ENCODE measurements at places on chromosomes 1 and 21. TPM values are rescaled to one million over a fixed set of nuclear protein-coding genes. Genes with fewer than 3 reads are reported as not detected.
A peak's percentile ranks its signal among the peaks of the same experiment; 100 is the strongest.

Gene SPOCD1
- polyA plus RNA-seq = 0.26 TPM

DNA sequence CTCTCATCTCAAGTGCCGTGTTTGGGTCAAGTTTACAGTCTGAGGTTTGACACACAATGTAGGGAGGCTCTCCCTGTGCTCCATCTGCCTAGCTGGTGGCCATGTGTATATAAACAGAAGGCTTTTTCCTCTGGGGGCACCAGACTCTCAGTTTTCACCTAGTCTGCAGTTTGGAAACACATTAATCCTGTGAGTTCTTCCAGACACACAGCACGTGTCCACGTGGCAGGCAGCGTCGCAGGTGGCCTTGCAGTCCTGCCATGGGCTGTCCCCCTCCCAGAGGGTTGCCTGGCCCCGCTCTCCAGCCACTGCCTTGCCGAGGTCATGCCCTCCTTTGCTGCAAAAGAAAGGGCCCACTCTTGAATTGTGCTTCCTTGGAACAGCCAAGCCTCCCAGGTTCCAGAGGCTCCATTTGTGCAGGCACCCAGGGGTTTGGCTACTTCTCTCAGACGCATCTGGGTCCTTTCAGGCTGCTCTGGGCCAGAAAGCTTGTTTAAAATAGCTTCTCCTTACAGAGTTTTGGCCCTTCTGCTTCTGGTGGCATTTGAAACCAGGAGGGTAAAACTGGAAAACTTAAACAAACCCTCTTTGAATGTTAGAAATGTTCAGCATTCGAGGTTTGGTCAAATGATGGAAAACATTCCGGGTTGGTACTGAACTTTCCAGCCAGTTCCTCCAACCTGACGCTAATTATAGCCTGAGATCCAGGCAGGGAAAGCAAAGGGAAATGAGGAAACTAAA is 4.4 kb upstream of the RUNX1 start:
- H3K4me3 ChIP-seq = no peak overlapping the region
- no peak overlapping the region for H3K27ac ChIP-seq
- DNase-seq = peak; percentile 36
- no peaks in the 10 kb centered on the region for H3K27me3 ChIP-seq
- H3K4me1 ChIP-seq = peaks cover 27% of the 10 kb centered on the region

GRCh38 chr1:116425987-116426386 is 52.9 kb downstream of the ATP1A1 start:
- no peak overlapping the region for H3K27ac ChIP-seq
- peaks cover 29% of the 10 kb centered on the region for H3K4me1 ChIP-seq
- H3K36me3 ChIP-seq = no peaks in the 10 kb centered on the region
- DNase-seq = no peak
- no peak overlapping the region for H3K4me3 ChIP-seq

GRCh38 chr1:230248889-230249270 is 177.3 kb downstream of the PGBD5 start:
- peaks cover 5% of the 10 kb centered on the region for H3K4me1 ChIP-seq
- H3K27ac ChIP-seq = no peak overlapping the region
- H3K4me3 ChIP-seq = no peak overlapping the region
- no peaks in the 10 kb centered on the region for H3K27me3 ChIP-seq

Gene FNBP1L
- polyA plus RNA-seq = 24.1 TPM

Gene FOXD2
- 0.03 TPM for polyA plus RNA-seq

Gene SLC2A5
- polyA plus RNA-seq = 0.54 TPM

DNA sequence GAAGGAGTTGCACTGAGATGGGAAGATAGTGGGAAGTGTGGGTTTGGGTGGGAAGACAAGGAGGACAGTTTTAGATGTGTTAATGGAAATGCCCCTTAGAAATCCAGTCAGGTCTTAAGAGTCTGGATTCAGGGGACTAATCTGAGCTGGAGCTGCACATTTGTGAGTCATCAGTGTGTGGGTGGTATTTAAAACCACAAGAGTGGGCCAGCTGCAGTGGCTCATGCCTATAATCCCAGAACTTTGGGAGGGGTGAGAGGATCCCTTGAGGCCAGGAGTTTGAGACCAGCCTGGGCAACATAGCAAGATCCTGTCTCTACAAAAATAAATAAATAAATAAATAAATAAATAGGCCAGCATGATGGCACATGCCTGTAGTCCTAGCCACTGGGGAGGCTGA is 40.9 kb upstream of the SLC6A9 start:
- no peak overlapping the region for H3K4me3 ChIP-seq
- H3K27me3 ChIP-seq = no peaks in the 10 kb centered on the region
- no peak for DNase-seq
- H3K27ac ChIP-seq = no peak overlapping the region
- H3K4me1 ChIP-seq = peaks cover 28% of the 10 kb centered on the region

- no peak for DNase-seq
- H3K4me1 ChIP-seq = no peaks in the 10 kb centered on the region
- H3K36me3 ChIP-seq = peaks cover 15% of the 10 kb centered on the region
Observed at GRCh38 chr1:100142343-100142742, 9.4 kb downstream of the TRMT13 start.

DNA sequence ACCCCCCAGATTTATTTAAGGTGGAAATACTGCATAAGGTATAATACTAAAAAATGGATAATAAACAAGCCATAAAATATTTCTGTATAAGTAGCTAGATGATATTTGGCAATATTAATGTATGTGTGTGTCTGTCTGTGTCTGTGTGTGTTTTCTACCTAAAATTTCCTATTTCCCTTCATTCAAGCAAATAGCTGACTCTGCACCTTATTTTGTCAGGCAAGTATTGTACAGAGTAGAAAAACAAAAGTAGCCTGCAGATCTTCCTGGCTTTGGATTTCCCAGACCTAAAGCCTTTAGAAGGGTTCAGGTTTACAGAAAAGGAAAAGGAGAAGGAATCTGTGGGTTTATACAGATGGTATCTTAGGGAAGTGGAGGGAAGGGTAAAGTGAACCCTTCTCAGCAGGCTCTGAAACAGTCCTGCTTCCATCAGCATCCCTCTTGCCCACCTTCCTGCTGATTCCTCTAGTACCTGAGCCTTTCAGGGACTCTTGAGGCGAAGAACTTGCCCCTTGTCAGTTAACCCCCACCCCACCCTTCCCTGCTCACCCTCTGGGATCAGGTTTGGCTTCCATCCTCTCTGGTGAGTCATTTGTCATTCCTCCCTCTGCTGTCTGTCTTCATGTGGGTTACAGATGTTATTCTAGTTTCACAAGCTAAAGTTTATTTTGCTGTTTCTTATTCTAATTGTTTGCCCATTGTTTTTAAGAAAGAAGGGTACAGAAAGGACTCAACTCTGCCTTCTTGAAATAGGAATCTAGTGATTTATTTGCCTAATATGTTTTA is 21.7 kb upstream of the RGS16 start:
- H3K27ac ChIP-seq = no peak overlapping the region
- no peaks in the 10 kb centered on the region for H3K27me3 ChIP-seq
- no peak for DNase-seq

- no peaks in the 10 kb centered on the region for H3K27me3 ChIP-seq
- DNase-seq = no peak
- H3K4me1 ChIP-seq = no peaks in the 10 kb centered on the region
Observed at GRCh38 chr21:37193676-37194075, 73.5 kb downstream of the VPS26C start.

Gene WNT9A
- not detected for polyA plus RNA-seq

Gene VAMP3
- polyA plus RNA-seq = 75.8 TPM

DNA sequence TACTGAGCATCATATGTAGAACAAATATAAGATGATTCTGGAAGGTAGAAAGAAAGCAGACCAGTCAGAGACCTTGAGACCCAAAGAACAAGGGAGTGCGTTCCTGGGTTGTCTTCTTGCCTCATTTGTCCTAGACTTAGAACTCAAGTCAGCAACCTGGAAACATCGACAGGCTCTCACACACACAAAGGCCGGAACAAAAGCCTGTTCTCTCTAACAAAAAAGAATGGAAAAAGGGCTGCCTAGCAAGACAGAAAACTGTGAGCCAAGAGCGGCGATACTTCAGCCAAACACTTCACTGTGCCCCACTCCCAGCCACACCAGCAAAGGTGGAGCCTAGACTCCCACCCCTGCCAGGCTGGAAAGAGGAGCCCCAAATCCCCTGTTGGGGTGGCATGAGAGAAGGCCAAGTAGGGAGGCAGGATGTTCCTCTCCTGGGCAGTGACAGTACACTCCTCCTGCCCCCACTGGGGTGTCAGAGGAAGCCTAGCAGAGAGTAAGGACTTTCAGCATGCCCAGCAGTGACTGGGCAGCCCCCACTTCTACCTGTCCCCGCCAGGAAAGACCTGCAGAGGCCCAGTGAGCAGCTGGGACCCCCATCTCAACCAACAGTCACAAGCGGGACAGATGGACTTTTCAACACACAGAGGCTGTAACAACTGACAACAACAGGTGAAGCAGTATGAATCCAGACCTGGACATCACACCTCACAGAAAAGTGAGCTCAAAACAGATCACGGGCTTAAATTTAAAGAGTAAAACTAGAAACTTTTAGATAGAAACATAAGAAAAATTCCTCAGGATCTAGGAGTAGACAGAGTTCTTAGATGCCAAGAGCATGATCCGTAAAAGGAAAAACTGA is 33.0 kb downstream of the MRAP start:
- H3K27ac ChIP-seq = peak overlapping the region; percentile 81
- H3K4me3 ChIP-seq = peak overlapping the region; percentile 37
- no peaks in the 10 kb centered on the region for H3K27me3 ChIP-seq
- peaks cover 47% of the 10 kb centered on the region for H3K4me1 ChIP-seq
- H3K36me3 ChIP-seq = peaks cover 43% of the 10 kb centered on the region
- peak; percentile 10 for DNase-seq

GRCh38 chr1:57341721-57342120 is 82.1 kb downstream of the DAB1 start:
- no peak for DNase-seq
- no peaks in the 10 kb centered on the region for H3K36me3 ChIP-seq
- peaks cover 1% of the 10 kb centered on the region for H3K4me1 ChIP-seq
- no peak overlapping the region for H3K4me3 ChIP-seq

DNA sequence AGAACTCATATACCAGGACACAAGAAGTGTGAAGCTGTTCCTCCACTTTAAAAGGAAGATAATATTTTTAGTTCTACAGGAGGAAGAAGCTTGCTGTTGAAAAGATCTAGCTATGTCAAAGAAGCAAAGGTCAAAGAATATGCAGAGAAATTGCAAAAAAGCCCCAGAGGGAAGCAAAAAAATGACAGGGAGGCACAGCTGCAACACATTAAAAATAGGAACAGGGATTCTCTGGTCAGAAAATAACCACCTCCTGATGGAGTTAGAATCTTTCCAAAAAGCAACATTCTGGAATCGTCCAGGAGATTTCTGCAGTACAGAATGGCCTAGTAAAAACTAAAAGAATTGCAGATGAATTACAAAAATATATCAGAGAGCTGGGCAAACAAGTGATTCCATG is 238.9 kb upstream of the PRMT6 start:
- no peak overlapping the region for H3K4me3 ChIP-seq
- H3K27me3 ChIP-seq = no peaks in the 10 kb centered on the region
- H3K27ac ChIP-seq = no peak overlapping the region
- H3K36me3 ChIP-seq = no peaks in the 10 kb centered on the region
- H3K4me1 ChIP-seq = no peaks in the 10 kb centered on the region

DNA sequence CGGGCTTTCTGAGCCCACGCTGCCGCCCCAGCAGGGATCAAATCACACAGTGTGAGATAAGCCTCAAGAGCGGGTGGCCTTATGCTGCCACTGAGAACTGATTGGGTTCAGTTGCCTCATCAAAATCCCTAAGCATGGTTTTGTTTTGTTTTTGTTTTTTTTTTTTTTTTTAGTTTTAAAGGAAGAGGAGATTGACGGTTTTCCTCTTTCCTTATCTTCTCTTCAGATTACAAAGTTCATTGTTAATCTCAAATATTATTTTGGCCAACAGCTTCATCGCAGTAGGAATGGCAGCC is 651 bp downstream of the COA6 start:
- peak overlapping the region; percentile 76 for H3K4me3 ChIP-seq
- peak overlapping the region; percentile 94 for H3K27ac ChIP-seq
- no peak for DNase-seq
- H3K4me1 ChIP-seq = peaks cover 53% of the 10 kb centered on the region
- no peaks in the 10 kb centered on the region for H3K27me3 ChIP-seq
- H3K36me3 ChIP-seq = peaks cover 29% of the 10 kb centered on the region

- H3K27ac ChIP-seq = no peak overlapping the region
- peaks cover 14% of the 10 kb centered on the region for H3K4me1 ChIP-seq
- H3K27me3 ChIP-seq = no peaks in the 10 kb centered on the region
- H3K4me3 ChIP-seq = no peak overlapping the region
- DNase-seq = no peak
- H3K36me3 ChIP-seq = no peaks in the 10 kb centered on the region
Observed at GRCh38 chr1:93842750-93843500, 36.1 kb downstream of the DNTTIP2 start.

Gene HRNR
- not detected for polyA plus RNA-seq

- no peak overlapping the region for H3K27ac ChIP-seq
- no peaks in the 10 kb centered on the region for H3K36me3 ChIP-seq
Observed at GRCh38 chr1:152747831-152748230, 10.0 kb upstream of the KPRP start.

GRCh38 chr1:56468518-56468917 is 110.8 kb downstream of the PLPP3 start:
- no peak for DNase-seq
- H3K4me1 ChIP-seq = peaks cover 35% of the 10 kb centered on the region
- no peak overlapping the region for H3K4me3 ChIP-seq
- no peaks in the 10 kb centered on the region for H3K36me3 ChIP-seq
- H3K27ac ChIP-seq = no peak overlapping the region

DNA sequence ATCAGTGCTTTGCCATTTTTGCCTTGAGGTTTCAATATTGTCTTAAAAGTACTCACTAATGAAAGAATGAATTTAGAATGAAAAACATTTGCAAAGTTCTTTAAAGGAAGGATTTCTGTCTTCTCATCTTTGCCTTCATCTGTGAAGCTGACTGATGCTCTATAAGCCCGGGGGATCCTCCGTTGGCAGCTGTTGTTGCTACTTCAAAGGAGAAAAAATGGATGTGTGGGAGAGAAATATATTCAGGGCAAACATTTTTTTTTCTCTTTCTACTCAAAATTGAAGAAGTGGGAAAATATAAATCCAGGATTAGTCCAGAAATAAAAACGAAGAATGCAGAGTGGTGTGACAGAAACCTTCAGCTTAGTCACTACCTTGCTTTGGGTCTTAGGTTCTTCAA is 142.5 kb downstream of the OLFM3 start:
- no peak overlapping the region for H3K4me3 ChIP-seq
- no peaks in the 10 kb centered on the region for H3K27me3 ChIP-seq
- no peak for DNase-seq
- H3K27ac ChIP-seq = no peak overlapping the region

Gene CBR3
- not detected for polyA plus RNA-seq

All from HepG2 (cell line).